ENCODE measurements at places on chromosomes 16 and 17.

DNA sequence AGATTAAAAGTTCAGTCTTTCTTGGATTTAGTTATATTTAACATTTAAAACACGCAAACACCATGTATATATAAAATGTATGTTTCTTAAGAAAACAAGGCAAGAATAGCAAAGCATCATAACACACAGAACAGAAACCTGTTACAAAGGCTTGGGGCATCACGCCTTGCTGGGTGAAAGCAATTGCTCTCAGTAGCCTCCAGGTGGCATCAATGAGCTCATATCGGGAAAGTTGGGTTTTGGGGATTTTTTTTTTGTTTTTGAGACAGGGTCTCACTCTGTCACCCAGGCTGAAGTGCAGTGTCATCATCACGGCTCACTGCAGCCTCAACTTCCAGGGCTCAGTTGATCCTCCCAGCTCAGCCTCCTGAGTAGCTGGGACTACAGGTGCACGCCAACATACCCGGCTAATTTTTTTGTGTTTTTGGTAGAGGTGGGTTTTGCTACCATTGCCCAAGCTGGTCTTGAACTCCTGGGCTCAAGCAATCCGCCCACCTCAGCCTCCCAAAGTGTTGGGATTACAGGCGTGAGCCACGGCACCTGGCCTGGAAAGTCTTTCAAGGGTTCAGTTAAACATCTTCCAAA is 56.9 kb downstream of the CYB5D2 start:
- peak; percentile 85 for DNase-seq

GRCh38 chr17:29760279-29761039 is 137.7 kb upstream of the CORO6 start:
- peak; percentile 82 for DNase-seq

DNA sequence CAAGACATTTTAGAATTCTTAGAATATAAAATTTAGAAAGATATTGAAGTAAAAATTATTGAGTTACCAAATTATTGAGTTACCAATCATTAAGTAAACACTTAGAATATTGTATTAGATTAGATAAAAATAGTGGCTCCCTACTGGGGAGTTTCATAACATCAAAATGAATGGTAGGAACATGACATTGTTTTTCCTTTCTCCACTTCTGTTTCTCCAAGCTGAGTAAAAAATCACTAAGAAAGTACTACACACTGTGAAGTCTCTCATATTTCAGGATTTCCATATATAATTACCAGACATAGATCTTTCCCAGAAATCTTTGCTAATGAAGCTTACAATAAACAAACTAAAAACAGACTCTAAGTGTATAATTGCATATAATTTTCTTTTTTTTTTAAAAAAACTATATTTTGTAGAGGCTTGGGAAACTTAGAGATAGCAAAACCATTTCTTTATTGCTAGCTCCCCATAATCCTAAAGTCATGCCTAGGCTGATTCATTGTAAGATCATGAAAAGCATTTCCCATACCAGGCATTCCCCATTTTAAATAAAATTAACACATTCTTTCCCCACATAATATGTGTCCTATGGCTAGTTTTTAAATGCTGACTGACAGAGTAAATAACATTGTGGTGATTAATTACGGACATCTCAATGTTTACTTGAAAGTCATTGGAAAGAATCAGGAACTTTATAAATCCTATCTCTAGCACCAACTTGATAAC is 1408.7 kb upstream of the GOT2 start:
- no peak for DNase-seq

- DNase-seq, result peak; percentile 77
Observed at GRCh38 chr16:84062734-84063640, 20.4 kb upstream of the SLC38A8 start.

DNA sequence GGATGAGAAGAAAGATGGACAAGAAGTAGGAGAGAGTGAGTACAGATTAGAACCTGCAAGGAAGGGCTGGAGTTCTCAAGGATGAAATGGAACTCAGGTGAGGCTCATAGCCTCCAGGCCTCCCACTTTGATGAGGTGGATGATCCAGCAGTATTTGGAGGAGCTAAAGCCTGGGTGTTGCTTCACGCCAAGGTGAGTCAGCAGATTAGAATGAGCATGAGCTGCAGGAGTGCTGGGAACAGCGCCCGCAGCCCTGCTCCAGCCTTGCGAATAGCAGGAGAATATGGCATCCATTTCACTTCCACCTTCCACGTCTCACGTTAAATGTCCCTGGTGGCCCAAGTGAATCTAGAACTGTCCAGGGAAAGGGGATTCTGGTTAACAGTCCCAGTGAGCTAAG is 94.4 kb upstream of the CPHXL start:
- DNase-seq, result no peak

DNA sequence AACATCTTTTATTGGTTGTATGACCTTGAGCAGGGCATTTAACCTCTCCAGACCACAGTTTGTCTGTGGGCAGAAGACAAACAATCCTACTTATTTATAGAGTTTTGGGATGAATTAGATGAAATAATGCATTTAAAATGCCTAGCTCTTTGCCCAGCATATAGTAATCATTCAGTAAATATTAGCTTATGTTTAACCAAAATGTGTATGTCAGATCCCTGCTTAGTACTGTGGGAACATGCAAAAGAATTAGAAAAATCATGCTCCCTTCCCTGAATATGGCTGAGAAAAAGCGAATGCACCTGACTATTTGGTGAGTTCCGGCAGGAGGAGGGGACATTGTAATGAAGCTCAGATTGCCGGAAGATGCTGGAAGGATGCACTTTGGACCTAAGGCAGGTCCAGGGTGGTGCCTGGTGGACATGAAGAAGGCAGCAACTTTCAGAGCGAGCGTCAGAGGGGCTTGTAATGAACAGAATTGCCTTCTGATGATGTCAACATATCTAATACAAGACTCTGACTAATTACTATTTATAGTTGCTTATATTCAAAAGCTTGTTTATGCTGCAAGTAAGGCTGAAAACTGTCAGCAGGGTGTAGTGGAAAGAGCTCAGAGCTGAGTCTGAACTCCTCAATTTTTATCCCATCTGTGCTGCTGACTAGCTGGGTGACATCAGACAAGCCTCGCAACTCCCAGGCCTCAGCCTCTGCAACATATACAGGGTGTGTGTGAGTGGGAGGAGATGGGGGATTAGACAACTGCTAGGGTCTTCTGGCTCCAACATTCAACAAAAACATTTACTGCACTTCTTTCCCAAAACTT is 221.2 kb downstream of the PRKCA start:
- DNase-seq, result no peak

GRCh38 chr17:48642059-48642842 is 16.1 kb upstream of the HOXB9 start:
- no peak for DNase-seq

DNA sequence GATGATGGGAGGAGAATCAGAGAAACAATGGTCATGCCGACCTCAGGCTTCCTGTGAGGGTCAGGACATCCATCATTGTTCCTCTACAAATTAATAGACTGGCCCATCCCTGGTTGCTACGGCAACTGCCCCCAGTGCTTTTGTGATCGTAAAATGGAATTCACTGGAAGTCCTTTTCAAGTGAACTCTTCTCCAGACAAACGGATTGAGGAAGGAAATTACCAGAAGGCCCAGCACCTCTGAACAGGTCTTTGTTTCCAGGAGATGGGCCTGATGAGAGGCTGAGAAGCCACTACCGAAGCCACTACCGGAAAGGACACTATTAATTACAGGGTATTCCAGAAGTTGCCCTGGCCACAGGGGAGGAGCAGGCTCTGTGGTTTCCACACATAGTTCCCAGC is 126.0 kb downstream of the MGAT5B start:
- no peak for DNase-seq

- peak; percentile 83 for DNase-seq
Observed at GRCh38 chr16:58661199-58661830, 23.3 kb downstream of the SLC38A7 start.

GRCh38 chr16:80852261-80852872 is 48.0 kb upstream of the CDYL2 start:
- DNase-seq, result peak; percentile 73

DNA sequence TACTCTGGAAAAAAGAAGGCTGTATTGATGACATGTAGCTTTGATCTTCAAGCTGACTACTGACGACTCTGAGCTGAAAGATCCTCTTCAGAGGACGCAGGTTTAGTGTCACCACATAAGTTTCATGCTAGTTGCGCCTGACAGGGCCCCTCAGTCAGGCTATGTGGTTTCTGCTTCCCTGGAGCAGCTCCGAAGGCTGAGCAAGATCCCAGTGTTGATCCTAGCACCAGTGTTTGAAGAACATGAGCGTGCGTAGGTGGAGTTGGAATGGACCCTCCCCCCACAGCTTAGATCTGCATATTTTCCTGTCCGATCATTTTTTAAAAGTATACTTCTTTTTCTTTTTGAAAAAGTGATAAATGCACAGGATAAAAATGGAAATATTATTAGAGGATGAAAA is 17.3 kb downstream of the BANP start:
- DNase-seq, result peak; percentile 33

DNA sequence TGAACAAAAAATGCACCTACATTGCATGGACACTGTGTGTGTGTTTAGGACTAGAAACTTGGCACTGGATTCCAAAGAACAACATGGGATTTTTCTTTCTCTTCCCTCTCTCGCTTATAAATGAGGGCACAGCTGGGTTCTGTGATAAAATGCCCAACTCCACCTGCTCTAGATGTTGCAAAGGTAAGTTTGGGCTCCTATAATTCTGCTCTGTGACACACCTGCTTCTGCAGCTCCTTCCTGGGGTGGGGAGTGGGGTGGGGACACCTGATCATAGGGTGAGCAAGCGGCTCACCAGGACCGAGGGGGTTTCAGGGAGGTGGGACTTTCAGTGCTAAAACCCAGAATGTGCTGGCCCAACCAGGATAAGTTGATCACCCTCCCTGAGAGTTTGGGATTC is 104.3 kb downstream of the AXIN2 start:
- DNase-seq, result no peak

DNA sequence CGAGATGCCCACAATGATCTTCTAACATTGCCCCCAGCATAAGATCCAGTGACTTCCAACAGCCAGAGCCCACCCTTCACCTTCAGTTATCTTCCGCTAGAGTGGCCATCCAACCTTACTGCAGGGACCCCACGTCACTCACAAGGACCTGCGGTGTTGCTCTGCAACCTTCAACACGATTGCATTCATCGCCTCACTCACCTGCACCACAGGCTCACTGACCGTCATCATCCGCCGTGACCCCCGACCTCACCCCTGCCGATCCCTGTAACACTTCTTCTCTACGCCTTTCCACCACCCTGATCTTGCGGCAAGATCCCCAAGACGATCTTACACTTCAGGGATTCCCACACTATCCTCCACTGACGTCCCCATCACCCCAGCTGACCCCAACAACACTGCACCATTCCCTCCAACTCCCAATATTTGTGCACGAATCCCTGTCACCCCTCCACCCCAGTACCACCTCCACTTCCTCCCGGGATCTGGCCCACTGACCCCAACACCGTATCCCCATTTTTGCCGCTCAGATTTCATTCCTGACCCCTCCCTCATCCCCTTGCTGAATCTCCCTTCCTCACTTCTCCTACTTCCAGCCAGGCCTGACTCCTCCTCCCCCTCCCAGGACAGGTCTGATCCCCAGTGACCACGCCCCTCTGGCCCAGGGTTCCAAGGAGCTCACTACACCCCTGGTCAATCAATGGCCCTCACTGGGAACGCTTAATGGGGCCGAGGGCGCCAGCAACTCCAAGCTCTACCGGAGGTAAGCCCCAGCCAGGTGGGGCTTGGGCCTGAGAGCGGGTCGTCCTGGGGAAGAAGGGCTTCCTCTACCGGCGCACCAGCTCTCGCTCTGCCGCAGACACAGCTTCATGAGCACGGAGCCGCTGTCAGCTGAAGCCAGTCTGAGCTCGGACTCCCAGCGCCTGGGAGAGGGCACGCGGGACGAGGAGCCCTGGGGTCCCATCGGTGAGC is 7.6 kb downstream of the RUNDC3A start:
- DNase-seq, result no peak

DNA sequence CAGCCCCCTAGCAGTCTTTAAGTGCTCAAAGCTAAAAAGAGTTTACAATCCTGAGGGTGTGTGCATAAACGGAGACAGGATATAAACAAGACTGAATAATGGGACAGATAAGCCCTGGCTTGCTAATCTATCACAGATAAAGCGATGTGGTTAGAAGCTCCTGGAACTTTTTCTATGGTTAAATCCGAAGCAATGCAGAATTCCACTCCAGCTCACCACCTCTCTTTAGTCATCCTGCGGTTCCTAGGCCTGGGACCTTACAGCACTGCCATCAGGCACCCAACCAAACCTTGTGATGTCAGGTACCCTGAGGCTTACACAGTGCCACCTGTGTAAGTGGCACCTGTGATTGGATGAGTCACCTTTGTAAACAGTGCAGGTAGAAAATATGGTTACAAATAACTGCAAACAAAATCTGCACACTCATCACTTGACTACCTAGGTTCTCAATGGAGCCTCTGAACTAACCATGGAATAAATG is 31.5 kb upstream of the B4GALNT2 start:
- DNase-seq, result no peak

GRCh38 chr16:12896562-12896961 is 4.8 kb upstream of the SHISA9 start:
- peak; percentile 76 for DNase-seq

DNA sequence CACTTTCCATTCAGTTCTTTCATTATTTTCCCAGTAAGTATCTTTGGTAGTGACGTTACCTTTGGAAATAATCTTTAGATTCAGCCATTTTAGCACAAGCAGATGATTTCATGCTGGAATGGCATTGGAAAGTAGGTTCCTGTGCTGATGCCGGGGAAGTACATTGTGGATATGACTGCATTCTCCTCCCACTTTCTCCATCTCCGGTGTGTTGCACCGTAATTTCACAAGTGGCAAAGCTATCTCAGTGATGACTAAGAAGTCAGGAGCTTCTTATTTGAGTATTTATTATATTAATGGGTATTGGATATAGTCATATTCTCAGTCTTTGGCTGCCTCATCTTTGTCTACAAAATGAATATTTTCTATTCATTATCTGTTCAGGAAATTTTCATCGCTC is 69.8 kb downstream of the MRTFB start:
- no peak for DNase-seq

- DNase-seq, result peak; percentile 70
Observed at GRCh38 chr17:41666237-41666641, 22.4 kb upstream of the EIF1 start.

DNA sequence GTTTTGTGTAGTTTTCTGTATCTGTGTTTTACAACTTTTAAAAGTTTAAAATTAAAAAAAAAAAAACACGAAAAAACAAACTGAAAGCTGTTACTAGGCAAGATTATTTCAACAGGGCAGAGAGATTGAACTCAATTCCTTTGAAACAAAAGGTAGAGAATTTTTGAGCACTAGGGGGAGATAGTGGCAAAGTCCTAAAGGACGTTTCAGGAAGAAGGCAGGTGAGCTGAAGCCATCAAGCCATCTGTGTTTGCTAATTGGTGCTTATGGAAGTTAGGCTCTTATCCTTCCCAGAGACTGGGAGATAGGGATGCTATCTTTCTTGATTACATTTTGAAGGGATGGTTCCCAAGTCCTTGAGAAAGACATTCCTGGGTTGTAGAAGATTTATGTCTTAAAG is 70.6 kb upstream of the CLEC3A start:
- peak; percentile 83 for DNase-seq

GRCh38 chr17:39729280-39729851 is 966 bp downstream of the MIEN1 start:
- DNase-seq, result no peak

DNA sequence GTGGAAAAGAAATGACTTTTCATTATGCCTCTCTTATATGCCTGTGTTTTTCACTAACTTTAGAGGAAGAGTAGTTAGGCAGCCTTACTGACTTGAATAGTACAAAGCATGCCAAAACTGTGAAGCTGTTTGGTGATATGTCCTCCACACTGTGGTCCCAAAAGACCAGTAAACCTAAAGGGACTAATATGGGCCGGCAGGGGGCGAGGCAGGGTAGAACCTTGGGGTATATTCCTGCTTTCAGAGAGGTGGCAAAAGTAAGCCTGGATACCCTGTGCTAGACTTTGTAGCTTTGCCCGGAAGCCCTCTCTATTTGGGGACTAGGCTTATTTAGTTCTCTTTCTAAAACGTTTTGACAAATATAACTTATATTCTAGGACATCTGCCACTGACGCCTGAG is 36.5 kb upstream of the VWA3A start:
- no peak for DNase-seq
